CD8-positive, alpha-beta memory T cell (primary cell): ENCODE measurements at places on chromosomes 3 and 15.

GRCh38 chr3:165984589-165984988, 147.4 kb upstream of the BCHE start:
- DNase-seq, result no peak

GRCh38 chr15:67033012-67033411, 32.4 kb upstream of the SMAD3 start:
- DNase-seq, result no peak

DNA sequence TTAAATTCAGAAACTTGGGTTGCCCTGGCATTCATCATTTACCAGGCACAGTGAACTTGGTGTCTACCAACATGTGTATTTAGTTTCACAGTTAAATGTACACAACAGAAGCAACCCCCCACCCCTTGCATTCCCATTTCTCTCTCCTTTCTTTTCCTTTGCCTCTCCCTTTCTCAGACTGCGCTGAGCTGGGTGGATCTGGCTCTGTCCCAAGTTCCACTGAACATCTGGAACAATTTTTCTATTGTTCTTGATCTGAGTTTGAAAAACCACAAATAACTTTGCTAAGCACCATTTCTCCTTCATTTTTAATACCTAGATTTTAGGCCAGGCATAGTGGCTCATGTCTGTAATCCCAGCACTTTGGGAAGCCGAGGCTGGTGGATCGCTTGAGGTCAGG, 242.2 kb downstream of the ABHD5 start:
- no peak for DNase-seq

DNA sequence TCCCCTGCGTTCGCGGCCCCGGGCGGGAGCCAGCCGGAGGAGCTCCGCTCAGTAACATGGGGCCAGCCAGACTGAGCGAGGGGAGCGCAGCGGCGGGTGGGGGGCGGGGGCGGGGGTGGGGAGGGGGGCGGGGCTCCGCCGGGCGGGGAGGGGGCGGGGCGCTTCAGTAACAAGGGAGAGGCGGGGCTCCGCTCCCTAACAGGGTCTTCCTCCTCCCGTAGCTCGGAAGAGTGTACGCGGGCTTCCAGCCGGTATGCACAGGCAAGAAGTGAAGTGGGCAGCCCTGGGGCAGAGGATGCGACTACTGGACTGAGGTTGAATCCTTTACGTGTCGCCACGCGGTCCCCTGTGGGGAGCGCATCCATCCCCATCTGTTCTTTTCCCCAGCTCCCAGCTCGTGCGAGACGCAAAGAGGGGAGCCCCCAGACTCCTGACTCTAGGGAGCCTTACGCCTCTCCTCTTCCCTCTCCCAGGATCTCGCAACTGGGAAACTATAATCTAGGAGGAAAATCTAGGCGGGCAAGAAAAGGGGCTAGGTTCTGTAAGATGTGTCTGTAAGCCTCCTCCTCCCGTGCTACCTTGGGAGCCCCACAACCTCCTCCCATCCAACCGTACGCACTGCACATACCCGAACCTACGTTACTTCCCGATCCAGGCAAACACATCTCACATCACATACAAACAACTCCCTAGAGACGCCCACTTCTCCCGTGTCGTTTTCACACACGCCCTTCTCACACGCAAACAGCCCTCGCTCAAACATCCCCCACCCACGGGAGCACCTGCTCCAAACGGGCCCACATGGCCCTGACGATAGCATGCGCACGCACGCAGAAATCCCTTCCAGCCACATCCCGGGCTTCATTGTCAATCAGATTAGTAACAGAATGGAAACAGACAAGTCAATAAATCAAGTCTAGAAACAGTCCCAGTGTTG, at the start of gene SHF:
Gene SHF (minus strand): TSS at position 73 of the 937 bp plus-strand sequence. CDS start 15 bp downstream, at position 58.
- DNase-seq, result peak; percentile 75

- peak; percentile 14 for DNase-seq
Observed at GRCh38 chr3:189270248-189270832, 98.6 kb downstream of the TPRG1 start.

DNA sequence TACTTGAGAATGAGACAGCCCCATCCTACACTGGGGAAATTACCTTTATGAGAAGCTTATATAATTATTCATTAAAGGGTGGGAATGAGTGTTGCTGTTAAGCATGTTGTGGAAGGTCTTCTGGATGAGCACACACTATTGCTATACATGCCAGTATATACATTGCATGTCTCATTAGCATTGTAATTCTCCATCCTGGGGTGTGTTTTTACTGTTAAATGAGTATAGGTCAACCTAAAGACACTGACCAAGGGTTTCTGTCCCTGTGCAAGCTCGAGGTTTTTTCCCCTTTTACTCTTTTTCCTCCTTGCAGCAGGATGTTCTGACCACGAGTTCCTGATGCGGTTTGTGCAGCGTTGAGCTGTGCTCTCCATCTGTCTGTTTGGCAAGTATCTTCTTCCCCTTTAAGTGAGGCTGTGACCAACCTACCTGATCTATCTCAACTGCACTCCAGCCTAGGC, 7.2 kb upstream of the IVD start:
- no peak for DNase-seq

GRCh38 chr15:92571824-92572223, 83.8 kb downstream of the FAM174B start:
- DNase-seq, result no peak

DNA sequence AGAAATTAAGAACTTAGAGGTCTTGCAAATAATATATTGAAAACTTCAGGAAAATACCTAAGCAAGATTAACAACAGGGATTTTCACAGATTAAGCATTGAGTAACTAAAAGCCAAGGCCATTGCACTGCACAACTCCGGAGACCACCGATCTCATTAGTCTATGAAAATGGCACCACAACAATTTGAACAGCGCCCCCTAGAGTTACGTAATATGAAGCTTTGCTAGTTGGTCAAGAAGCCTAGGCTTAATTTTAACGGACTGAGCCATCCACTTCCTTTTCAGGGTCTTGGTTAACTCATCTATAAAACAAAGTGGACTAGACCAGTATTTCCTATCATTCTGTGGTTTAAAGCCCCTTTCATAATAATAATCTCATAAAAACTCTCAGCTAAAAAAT, 24.8 kb downstream of the TMEM212 start:
- DNase-seq, result no peak

DNA sequence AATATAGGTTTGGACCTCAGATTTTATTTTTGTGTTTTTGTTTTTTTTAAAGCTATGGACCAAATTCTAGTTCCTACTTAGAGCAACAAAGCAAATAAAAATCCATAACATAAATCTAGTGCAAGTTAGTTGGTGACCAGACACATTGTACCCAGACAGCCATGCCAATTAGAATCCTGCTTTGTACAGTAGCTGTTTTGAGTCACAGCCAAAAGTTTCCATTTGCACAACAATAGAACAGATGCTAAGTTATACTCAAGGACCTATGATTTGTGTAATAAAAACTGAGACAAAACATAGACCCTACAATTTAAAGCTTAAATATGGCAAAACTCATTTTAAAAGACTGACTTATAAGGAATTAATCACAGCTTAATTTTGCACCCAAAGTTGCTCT, 513.1 kb upstream of the CBLB start:
- DNase-seq, result no peak

- no peak for DNase-seq
Observed at GRCh38 chr15:95645791-95646338, 684.6 kb upstream of the NR2F2 start.

DNA sequence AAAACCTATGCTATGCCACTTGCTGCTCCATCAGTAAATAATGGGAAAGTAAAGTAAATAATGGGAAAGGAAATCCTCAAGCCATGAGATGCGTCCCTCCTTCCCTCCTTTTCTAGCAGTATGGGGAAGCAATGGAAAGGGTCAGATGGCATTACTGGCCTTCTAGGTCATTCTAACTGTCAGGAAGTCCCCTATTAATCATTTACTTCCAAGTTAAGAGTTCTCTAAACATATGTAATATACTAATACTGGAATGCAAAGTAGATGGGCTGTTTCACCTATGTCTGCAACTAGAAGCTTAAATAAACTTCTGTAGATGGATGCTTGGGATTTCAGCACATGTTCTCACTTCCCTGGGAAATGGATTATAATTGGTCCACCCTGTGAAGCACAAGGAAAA, 55.9 kb downstream of the MDFIC2 start:
- DNase-seq, result no peak

- DNase-seq, result no peak
Observed at GRCh38 chr3:71724584-71725270, 475 bp downstream of the EIF4E3 start.

- DNase-seq, result no peak
Observed at GRCh38 chr3:99325402-99325801, 313.0 kb upstream of the COL8A1 start.

DNA sequence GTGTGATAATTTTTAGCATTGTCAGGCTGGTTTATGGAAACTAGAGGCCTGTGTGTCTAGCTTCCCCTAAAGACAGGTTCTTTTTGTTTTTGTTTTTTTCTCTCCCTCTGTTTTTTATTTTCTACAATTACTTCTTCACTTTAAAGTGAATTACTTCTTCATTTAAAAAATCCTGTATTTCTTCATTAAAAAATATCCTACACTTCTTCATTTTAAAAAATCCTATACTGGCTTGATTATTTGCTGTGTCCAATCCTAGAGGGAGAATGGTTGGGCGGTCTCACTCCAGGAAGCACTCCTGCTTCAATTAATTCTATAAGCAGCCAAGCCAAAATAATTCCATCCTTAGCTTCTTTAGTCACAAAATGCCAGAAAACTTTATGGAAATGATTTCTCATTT, 11.8 kb downstream of the ATG7 start:
- DNase-seq, result no peak

- no peak for DNase-seq
Observed at GRCh38 chr3:127903611-127904375, 11.2 kb upstream of the KBTBD12 start.

DNA sequence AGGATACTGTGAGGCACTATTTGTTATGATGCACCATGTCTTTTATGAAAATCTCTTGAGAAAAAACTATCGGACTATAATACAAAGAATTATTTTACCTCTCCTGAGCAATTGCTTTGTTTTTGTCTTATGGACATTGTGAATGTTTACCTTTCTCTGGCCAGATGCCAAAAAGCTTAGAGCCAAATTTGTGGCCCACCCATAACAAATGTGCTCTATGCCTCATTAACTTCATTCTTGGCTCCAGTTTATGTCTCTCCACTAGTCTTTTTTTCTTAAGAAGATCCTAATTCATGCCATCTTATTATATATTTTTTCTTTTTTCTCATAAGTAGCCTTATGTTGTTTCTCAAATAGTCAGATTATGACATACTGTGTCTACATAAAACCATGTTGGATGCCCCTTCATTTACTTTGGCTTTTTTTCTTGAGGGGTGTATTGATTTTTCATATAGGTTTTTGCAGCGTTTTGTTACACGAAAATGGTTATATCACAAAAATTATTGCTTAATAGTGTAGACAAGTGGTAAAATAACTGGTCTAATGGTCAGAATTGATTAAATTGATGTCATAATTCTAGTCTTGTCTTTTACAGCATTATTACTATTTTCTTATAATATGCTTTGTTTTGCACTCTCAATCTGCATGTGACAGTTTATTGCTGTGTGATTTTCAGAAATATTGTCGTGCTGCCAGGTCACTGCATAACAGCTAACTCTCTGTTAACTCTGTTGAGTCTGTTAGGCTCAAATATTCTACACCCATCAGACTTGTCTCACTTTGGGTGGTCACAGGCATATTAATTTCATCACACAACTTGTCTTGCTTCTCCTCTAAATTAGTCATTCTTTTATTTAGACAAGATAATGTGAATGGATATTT, 18.2 kb downstream of the SENP8 start:
- no peak for DNase-seq
